Effector memory CD4-positive, alpha-beta T cell (primary cell): ENCODE measurements at places on chromosomes 6 and 20.

DNA sequence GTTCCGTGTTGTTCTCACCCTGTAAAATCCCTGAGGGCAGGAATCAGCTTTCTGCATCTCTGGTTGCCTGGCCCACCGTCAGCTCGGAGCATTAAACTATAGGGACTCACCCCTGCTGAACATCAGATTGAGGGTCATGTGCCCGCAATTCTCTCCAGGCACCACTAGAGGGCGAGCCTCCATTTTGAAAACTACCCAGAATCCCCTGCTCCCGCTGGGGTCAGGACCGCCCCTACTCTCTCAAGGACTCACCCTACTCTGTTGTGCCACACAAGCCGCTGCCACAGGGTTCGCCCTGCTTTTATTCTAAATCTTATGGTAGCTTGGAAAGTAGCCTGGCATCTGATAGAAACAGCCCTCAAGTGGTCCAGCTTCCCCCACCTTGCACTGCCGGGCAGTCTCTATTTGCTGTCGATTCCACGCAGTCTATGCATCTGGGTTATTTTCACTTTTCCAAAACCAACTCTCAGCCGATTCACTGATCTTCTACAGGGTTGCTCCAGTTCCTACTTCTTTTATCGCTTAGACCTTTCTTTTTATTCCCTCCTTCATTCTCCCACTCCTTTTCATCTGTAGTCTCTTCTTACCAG lies 244.1 kb upstream of the QKI start:
- no peak for DNase-seq

- no peak for DNase-seq
These were observed 560 bp downstream of the YTHDF1 start for GRCh38 chr20:63215101-63216040.

- no peak for DNase-seq
These were observed 36.0 kb downstream of the KCNK5 start for GRCh38 chr6:39193201-39193791.

GRCh38 chr6:22366214-22366613 lies 69.4 kb upstream of the PRL start:
- DNase-seq = no peak

- no peak for DNase-seq
These were observed 289.5 kb upstream of the SGK1 start for GRCh38 chr6:134607411-134607810.

DNA sequence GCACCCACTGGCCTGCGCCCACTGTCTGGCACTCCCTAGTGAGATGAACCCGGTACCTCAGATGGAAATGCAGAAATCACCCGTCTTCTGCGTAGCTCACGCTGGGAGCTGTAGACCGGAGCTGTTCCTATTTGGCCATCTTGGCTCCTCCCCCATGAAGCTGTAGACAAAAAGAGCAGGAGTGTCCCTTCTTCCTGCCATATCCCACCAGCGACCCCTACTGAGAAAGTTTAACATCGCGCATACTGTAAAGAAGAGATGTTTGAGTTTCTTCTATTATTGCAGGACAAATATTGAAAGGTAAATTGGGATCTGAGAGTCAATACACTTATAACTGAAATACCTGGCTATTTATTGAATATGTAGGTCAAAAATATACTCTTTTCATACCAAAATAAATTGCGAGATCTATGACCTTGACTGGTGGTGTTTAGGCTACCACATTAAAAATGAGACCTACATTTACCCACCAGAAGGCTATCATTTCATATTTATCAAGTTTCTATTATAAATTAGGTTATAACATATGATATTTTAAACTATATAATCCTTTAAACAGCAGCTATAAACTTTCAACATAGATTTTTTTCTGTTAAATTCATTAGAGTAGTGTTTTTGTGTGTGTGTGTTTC lies 586.3 kb downstream of the HTR1B start:
- DNase-seq = no peak

DNA sequence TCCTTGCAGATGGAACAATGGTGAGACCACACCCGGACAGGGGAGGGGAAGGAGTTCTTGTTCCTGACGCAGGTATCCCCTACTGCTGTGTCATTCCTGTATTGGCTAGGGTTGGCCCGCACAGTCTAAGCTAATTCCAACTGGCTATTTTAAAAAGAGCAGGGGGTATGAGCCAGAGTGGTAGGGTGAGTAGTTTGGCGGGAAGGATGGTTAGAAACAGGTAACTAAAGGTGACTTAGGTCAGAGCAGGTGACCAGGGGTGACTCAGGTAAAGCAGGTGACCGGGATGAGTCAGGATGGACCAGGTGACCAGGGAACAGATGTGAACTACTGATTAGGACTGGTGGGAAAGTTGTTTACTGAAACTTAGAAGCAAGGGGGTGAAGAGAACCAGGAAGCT lies 58.0 kb downstream of the ZNF292 start:
- no peak for DNase-seq

- DNase-seq = no peak
These were observed 14.6 kb upstream of the SLC22A7 start for GRCh38 chr6:43283514-43283901.

DNA sequence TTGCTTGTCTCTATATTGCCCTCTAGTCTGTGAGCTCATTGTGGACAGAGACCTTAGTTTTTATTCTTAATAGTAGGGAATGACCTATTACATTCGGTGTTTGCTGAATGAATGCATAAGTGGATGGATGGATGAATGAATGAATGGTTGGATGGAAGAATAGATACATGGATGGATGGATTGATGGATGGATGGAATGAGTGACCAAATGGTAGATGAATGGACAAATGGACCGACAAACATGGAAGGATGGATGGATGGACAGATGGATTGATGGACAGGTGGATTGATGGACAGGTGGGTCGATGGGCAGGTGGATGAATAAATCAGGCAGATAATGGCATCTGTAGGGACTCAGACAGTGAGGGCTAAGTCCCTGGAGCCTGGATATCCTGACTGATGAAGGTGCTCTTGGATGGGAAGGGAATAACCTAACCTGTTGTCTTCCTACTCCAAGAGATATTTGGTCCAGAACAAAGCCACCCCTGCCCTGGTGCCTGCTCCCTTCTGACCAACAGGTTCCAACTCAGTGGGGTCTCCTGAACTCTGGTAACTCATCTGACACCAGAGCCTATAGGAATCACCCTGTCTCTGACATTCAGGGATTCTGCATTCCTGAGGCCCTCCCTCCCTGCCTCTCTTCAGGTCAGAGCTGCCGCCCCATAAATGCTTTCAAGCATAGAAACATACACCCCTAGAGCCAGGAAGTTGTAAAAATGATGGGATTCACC lies 9.6 kb upstream of the CCN5 start:
- DNase-seq = no peak

DNA sequence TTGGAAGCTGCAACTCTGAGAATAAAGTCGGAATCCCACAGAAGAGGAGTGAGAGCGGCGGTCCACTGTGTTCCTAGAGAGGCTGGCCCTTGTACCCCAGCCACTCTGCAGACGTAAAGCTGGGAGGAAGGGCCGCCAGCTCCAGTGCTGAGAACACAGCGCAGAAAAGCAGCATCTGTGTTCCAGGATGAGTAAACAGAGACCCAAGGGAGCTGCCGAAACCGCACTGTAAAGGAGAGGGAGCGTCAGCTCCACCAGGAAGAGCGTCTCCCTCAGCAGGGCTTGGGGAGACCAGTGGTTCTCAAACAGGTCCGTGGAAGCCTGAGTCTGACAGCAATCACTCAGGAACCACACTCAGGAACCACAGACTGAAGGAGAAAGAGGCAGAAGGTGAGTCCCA lies 134.0 kb downstream of the WDR27 start:
- DNase-seq = no peak

GRCh38 chr6:52550870-52551269 lies 26.0 kb downstream of the TRAM2 start:
- DNase-seq = no peak

- DNase-seq = no peak
These were observed 176.6 kb upstream of the POU3F2 start for GRCh38 chr6:98657764-98658163.

DNA sequence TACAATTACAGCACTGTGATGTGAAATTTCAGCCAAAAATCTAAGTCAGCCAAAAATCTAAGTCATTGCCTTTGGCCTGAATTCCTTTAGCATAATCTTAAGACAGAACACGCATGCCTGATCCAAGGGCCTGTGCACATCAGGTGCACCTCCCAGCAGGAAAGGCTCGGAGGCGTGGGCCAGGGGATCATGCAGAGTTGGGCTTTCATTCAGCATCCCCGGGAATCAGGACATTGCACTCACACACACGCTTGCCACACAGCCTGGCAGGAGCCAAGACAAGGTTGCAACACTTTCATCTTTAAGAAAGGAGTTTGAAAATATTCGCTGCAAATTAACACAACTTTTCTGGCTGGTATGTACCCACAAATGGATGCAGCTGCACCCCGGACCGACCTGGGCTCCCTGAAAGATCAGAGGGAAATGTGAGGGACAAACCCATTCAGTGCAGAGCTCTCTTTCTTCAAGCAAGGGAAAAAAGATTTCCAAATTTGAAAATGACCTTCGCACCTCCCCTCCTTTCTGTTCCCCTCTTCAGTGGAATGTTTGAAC lies 48.8 kb downstream of the ERMARD start:
- no peak for DNase-seq

GRCh38 chr20:25217161-25218108 lies 21.9 kb downstream of the ENTPD6 start:
- DNase-seq = no peak

GRCh38 chr6:21690489-21690888 lies 96.9 kb downstream of the SOX4 start:
- no peak for DNase-seq
